ENCODE measurements at places on chromosomes 7 and 10.

GRCh38 chr10:47261556-47261955, 38.4 kb upstream of the GDF10 start:
- no peak for DNase-seq

GRCh38 chr10:6929148-6929830, 349.2 kb upstream of the PRKCQ start:
- DNase-seq = peak; percentile 24

DNA sequence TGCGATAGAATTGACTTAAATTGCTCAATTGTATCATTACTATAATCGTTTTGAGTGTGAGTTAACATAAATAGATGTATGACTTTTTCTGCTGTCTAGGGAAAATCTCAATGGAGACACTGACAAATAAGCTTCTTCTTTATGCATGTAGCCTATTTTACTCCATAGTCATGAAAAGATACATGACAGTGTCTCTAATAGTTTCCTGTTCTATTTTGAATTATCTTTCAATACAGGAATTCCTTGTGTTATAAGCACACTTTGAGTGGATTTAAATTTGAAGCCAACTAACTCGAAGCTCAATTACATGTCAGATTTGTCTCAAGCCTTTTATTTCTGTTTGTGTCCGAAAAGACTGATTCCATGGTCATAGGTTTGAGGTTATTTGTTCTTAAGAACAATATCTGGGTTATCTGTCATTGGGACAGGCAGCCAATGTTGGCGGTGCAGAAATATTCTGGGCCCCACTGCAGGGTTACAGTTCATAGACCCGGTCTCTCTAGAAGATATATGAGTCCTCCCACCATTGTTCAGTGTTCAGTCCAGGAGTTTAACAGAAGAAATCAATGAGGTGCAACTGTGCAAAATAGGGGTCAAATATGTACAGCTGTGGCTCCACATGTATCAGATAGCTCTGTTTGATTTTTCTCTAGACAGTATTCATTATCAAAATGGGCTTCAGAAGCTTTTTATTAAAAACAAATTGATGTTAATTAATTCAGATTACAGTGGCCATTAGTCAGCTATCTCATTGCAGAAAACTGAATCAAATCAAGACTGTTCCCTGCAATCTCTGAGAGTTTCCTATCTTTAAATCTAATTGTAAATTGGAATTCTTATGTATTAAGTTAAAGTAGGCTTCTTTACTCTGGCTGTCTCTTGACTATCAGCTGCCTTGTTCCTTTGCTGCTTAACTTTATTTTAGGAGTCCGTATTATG, 1238.8 kb downstream of the NXPH1 start:
- DNase-seq = no peak

- no peak for DNase-seq
Measured at GRCh38 chr10:96411716-96412320, 53.0 kb upstream of the OPALIN start.

DNA sequence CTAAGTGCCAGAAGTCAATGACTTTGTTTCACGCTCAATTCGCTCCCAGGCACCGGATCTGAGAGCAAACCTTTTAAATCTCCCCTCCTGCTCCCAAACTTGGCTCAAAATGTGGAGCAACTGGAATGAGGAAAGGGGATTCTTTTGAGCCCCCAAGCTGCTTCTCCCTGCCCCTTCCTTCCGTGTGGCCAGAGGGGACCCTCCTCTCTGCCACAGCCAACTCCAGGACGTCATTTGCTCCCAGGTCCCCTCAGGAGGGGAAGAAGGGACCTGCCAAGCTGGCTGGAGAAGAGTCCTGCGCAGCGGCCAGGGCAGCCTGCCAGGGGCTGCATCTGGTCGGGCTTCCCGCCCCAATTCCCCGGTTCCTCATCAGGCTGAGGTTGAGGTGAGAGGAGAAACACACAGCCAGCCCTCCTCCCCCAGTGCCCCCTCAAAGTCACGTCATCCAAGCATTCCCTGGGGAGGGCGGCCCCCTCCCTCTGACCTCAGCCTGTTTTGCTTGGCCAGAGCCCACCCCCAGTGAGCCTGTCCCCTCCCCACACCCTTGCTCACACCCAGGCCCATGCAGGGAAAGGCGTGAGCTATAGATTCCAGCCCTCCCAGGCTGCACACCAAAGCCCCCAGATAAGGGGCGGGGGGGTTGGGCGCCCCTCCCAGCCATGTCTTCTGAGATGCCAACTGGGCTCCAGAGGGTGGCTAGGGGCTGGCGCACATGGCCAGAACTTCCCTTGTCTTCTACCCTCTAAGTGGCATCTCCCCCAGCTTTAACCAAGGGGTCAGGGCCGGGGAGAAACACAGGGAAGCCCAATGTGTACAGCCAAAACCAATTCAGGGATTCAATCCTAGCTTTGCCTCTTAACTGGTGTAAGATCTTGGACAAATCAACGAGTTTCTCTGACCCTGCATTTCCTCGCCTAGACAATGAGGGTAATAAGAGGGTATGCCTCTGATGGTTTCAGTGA, 35.0 kb downstream of the SH3PXD2A start:
- DNase-seq = no peak

DNA sequence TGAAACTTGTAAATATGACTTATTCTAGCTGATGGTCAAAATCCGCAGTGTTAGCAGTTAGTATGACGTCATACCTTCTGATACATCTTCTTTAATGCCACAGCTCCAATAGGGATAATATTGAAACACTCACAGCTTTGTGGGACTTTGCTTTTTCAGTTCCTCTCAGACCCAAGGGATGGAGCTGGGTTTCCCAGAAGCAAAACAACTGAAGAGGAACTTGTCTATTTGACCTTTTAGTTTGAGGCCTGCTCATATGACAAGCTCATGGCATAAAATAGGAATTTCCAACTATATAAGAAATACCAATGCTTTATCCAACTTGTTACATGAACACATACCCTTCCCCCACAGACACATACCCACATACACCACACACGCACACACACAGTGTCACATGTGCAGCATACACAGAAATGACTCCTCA, 31.6 kb upstream of the C10orf67 start:
- peak; percentile 5 for DNase-seq

GRCh38 chr10:97685395-97685958, 1.6 kb downstream of the AVPI1 start:
- DNase-seq = no peak

DNA sequence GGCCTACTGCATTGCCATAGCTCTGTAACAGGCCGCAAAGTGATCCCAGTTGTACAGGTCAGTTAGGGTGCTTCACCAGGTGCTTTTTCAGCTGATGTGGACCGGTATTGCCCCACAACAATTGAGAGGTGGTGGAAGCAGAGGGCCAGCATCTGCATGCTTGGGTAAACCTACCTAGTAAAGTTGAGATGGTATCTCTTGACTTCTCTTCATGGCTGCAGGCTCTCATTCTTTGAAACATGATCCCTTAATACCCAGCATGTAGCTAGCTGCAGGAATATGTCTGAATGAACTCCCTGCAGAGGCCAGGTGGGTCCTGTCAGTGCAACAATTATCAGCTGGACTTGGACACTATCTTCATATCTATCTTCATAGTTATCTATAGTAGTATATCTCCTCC, 60.7 kb upstream of the CCDC6 start:
- DNase-seq = no peak

DNA sequence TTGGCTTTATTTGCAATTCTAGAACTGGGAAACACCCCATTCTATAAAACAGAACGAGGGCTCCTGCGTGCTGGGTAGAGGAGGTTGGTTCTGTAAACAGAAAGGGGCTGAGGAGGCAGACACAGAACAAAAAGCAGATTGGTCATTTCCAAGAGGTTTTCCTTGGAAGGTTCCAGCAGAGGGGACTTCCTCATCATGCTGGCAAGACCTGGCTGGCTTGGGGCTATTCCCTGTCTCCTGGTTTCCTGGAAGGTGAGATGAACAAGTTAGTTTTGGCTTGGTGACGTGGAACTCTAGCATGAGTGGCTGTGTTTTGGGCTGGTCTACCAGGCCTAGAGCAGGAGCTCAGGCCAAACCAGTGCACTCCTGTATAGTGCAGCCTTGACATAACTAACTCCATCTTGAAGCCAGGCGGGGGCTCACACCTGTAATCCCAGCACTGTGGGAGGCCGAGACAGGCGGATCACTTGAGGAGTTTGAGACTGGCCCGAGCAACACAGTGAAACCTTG, 26.1 kb upstream of the DNAJB6 start:
- DNase-seq = no peak

- no peak for DNase-seq
Measured at GRCh38 chr10:126905776-126906703, 812 bp downstream of the DOCK1 start.

DNA sequence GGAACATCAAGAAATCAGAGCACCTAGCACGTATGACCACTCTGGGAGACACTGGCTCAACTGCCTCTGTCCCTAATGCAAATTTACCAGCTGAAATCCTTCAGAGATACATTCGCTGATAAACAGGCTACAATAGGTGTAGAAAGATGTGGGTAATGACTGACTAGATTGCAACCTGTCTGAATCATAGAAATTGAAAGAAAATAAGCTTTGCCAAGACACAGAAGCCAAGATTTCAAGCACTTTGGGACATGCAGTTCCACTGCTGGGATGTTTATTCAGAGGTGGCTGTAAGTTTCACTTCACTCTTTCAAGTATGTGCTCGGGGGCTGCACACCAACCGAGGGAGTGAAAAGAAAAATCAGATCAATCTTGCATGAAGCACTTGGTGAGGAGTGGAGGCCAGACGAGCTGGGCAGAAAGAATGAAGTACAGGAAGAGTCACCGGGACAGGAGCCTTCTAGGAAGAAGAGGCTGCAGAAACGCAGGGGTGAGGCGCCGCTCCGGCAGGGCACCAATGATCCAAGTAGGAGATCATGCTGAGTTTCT, 276.7 kb downstream of the PARD3 start:
- no peak for DNase-seq

- no peak for DNase-seq
Measured at GRCh38 chr7:99098824-99099498, 44.9 kb downstream of the SMURF1 start.

- no peak for DNase-seq
Measured at GRCh38 chr7:30136117-30136731, 1.4 kb downstream of the MTURN start.

DNA sequence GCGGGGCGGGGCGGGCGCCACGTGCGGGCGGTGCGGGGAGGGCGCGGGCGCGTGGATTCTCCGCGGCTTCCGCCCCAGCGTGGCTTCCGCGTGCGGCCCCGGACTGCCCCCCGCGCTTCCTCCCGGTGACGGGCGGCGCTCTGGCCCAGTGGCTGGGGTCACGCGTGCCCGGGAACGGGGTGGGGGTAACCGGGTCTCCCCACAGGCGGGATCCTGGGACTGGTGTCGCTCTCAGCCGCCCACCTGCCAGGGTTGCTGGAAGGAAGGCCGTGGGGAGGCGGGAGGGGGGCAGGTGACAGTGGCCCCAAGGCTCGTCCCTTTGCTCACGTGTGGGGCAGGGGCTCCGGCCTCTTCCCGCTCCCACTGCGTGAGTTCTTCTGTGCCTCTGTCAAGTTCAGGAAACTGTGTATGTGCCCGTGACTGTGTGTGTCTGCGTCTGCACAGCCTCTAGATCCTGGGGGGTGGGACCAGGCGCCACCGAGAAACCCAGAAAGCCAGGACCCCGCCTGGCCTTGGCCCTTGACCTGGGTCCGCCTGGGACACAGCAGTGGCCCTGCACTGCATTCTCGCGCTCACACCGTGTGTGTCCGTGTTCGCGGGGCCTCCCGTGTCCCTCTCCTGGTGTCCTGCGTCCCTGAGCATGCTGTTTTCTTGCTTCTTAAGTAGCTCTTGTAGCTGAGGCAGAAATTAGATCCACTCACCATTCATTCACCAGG, 919 bp downstream of the MAFK start:
- peak; percentile 27 for DNase-seq
